ENCODE measurements at places on chromosomes 16 and 17.

GRCh38 chr16:52117171-52117570 is 429.8 kb downstream of the TOX3 start:
- no peak for DNase-seq

- DNase-seq, result no peak
Observed at GRCh38 chr17:80882926-80883685, 108.5 kb upstream of the CHMP6 start.

DNA sequence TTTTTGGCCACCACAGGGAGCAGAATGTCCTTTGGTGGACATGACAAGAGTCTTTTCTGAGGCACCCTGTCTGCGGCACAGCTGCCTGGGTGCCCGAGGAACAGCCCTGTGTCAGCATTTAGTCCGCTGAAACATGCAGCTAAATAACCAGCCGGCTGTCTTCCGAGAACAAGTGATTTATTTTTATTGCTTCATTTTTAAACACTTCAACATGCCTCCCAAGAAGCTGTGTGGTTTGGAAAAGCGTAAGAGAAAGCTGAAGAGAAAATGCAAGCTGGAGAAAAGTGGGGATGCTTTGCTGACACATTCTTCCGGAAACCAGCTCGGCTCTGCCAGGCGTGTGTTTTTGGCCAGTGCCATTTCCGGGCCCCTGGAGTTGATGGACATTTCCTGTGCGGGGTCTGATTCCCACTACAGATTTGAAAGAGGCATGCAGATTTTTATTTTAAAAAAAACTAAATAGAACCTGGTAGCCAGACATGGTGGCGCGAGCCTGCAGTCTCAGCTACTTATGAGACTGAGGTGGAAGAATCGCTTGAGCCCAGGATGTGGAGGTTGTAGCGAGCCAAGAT is 94.7 kb downstream of the SEC14L1 start:
- DNase-seq, result no peak

DNA sequence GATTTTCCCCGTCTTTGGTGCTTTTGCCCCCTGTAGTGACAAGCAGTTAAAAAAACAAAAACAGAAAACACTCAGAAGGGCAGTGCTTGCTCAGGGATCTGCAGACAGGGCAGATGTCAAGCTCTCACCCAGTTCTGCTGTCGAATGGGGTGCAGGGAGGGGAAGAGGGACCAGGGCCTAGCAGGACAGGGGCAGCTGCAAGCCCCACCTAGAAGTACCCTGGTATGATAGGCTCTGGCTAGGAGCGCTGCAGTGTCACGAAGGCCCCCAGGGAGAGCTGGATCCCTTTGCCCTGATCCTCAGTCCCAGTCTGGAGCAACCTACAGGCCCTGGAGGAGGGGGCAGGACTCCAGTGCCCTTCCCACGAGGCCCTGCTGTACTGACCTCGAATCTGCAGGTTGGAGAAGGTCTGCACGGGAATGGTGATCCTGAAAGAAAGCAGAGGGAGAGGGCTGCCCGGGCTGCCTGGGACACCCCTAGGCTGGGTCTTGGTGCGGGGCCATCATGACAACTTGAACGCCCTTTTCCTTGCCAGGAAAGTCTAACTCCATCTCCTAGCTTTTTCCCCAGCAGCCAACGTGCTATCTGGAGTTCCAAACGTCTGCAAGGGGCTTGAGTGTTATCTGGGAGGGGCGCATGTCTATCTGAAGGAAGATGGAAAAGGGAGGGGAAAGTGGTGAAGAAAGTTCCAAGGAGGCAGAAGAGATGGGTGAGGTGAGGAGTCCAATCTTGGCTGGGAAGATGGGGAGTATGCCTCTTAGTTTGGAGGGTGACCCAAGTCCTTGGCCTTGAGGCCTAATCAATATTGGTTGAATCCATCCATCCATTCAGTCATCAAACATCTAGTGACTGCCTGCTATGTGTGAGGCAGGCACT is 4.8 kb downstream of the GFAP start:
- no peak for DNase-seq

GRCh38 chr16:84836234-84836647 is 16.5 kb downstream of the CRISPLD2 start:
- DNase-seq, result no peak

- DNase-seq, result no peak
Observed at GRCh38 chr16:58661199-58661830, 23.3 kb downstream of the SLC38A7 start.

- no peak for DNase-seq
Observed at GRCh38 chr17:1958134-1958881, 66.8 kb downstream of the RTN4RL1 start.

- DNase-seq, result no peak
Observed at GRCh38 chr17:27512511-27513346, 56.5 kb downstream of the KSR1 start.

DNA sequence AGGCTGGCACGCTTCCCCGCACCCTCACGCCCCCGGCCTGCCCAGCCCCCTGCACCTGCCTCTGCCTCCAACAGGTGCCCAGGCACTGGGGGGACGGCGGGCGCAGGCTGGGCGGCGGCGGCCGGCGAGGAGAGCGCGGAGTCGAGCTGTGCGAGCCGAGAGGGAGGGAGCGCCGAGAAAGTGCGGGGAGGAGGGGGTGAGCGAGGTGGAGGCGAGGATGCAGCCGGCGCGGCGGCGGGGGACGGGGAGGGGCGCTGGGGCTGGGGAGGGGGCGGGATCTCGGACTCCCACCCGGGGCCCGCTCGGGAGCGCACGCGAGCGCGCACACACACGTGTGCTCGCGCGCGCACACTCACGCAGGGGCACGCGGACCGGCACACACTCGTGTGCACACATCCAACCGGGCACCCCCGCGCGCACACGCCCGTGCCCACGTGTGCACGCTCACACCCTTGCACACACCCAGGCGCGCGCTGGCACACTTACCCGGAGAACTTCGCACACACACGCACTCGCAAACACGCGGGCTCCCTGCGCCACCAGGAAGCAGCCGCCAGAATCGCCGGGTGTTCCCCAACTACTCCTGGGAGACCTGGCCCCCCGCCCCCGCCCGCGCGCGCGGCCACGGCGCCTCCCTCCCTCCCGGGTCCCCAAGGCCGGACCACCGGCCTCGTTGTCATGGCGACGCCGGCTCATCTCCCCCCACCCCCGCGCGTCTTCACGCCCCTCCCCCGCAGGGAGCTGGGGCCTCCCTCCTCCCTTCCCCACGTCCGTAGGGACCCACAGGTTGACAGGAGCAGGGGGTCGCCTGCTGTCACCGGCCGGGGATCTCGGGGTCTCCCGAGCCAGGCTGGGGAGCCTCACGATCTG is at the start of gene DOC2A:
Gene DOC2A, minus strand, starts transcription at position 184 of the 870 bp plus-strand sequence. CDS start 805 bp downstream, outside the sequence.
- no peak for DNase-seq

- no peak for DNase-seq
Observed at GRCh38 chr17:56707312-56708219, 114.1 kb downstream of the NOG start.

DNA sequence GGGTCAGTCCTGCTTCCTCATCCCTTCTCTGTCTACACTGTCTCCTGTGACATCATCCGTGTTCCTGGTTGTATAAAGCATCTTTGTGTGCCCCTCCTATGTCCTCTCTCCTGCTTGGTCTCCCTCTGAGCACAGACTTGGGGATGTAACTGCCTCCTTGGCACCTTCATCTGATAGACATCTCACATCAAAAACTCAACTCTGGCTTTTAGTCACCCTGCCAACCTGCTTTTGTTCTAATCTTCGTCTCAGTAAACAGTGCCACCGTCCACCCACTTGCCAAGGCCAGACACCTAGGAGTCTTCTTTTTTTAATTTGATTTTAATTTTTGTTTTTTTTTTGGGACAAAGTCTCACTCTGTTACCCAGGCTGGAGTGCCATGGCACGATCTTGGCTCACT is 16.9 kb upstream of the KSR1 start:
- DNase-seq, result no peak

DNA sequence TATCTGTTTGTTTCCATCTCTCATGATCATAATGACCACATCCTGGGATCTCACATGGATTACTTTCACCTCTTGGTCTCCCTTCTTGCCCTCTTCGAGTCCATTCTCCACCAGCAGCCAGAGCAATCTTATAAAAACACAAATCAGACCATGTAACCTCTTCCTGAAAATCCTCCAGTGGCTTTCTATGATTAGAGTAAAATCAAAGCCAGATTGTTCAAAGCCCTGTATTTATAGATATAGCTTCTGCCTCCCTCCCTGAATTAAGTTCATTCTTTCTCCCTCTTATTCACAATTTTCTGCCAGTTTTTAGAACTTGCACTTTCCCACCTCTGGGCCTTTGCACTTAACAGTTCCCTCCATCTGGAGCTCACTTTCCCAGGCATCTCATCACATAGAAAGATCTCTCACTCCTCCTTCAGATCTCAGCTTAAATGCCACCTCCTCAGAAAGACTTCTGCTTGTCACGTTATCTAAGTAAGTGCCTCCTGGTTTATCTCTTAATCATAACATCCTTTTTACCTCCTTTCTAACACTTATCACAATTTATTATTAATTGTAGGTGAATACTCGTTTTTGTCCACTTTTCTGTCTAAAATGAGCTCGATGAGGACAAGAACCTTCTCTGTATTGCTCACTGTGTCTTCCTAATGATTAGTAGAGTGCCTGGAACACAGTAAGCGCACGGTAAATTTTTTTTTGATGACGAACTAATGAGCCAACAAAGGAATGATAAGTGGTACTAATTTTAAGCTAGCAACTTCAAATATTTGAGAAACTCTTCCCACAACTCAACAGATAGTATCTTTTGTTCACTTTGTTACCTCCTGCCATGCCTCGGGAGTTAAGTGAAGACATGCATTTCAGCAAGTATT is 80.5 kb downstream of the CYB561 start:
- no peak for DNase-seq

DNA sequence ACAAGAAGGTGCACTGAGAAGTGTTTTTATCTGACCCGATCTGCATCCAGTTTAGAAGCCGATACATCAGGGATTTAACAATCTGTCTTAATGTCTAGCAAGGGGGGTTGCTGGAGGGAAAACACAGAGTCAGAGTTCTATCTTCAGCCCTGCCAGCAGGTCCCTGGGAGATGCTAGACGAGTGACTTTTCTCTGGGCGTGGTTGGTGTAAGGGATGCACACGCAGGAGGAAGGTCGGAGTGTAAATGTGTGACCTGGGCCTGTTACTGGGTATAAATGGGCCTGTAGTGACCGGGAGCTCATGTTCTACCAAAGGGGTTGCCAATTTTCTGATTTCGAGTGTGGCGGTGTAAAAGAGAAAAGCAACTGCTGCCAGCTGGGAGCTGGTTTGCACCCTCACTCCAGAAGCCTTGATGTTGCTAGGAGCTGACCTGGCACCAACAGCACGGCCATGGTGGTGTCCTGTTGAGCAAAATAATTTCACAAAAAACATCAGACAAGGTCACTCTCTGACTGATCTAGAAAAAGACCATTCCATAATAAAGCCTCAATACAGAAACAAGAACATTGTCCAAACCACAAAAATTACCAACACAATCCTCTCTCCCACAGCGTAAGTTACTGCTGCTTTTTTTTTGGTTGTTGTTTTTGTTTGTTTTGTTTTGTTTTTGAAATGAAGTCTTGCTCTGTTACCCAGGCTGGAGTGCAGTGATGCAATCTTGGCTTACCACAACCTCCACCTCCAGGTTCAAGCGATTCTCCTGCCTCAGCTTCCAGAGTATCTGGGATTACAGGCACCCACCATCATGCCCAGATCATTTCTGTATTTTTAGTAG is 1.3 kb upstream of the KCTD13 start:
- DNase-seq, result no peak

- DNase-seq, result no peak
Observed at GRCh38 chr16:56547120-56547948, 17.5 kb upstream of the MT4 start.

DNA sequence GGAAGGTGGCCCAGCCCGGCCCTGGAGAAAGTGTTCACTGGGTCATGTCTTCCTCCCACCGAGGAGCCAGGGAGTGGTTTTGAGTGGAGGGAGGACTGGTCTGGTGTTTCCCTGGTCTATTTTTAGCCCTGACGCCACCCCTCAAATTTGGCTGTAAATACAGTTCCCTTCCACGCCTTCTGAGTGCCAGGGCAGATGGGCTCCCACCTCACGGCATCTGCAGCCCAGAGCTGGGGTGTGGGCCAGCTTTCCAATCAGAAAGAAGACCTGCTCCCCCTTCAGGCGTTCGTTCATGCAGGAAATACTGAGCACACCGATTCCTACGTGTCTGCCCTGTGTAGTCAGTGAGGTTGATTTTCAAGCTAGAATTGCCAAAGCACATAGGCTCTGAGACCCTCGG is 53.7 kb downstream of the SNX20 start:
- DNase-seq, result no peak

- DNase-seq, result no peak
Observed at GRCh38 chr17:62105861-62106260, 40.8 kb upstream of the MED13 start.

GRCh38 chr16:68401871-68402747 is 46.2 kb downstream of the SMPD3 start:
- no peak for DNase-seq

GRCh38 chr16:51407921-51408320 is 256.9 kb upstream of the SALL1 start:
- DNase-seq, result no peak

DNA sequence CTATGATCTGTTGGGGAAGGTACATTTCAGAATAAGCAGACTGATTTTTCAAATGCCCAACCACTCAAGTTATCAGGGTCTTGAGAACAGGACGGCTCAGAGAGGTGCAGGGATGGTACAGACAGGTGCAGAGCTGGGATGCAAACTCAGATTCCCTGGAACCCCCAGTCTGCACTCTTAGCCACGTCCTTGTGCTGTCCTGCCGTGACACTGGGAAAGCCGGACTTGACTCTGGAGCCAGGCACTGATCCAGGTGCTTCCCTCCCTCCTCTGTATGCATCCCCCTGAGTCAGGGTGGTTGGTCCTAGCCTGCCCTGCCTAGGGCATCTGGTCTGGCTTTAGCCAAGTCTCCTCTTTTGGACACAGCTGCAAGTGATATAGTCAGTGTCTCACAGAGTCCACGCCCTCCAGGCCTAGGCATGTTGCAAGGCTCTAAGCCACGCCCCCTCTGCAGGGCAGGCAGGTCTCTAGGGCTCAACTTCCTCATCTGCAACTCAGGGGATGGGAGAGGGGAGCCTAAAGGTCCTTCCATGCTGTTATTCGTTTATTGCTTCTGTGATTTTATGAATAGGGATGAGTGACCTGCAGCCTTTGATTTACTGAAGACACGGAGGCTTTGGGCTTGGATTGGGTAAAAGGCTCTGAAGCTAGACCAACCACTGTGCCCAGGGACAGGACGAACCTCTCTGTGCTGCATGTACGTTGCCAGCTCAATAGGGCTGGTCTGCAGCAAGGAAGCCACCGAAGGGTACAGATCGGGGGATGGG is 97.3 kb downstream of the SDK2 start:
- DNase-seq, result no peak

DNA sequence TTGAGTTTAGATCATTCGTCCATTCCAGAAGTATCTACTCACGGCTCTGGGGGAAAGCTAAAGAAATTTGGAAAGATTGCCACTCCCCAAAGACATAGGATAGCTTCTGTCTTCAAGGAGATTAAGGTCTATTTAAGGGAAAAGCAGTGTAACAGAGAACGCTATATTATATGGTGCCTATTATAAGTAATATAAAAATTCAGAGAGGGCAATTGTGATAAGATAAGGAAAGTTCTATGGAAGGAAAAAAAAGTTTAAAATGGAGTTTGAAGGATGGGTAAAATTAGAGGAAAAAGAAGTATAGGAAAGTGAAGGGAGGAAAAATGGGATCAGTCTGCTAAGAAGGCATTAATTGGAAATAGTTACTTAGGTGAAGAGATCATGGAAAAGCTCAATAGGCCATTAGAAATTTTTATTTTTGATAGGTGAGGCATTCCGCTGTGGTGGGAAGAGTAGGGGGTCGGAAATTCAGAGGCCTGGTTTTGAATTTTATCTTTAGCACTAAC is 690 bp upstream of the CDC27 start:
- DNase-seq, result no peak
